Tracheal epithelial cell (primary cell): ENCODE measurements at places on chromosomes 1 and 21. TPM values are rescaled to one million over a fixed set of nuclear protein-coding genes. Genes with fewer than 3 reads are reported as not detected.

The GNAT2 gene
- 0.64 TPM in 1 of 2 replicates, not detected in the other for total RNA-seq

The RGSL1 gene
- not detected in 2 replicates for total RNA-seq

The NBPF6 gene
- total RNA-seq: not detected in 2 replicates

The ALDH4A1 gene
- 18.3 and 36.1 TPM in 2 replicates for total RNA-seq

The TIAM1 gene
- total RNA-seq: 10.2 and 13.7 TPM in 2 replicates

The INTS11 gene
- total RNA-seq: 53.9 and 67.0 TPM in 2 replicates

The AJAP1 gene
- total RNA-seq: 0.64 and 2.4 TPM in 2 replicates

The E2F2 gene
- under 0.01 and 0.24 TPM in 2 replicates for total RNA-seq

The LINGO4 gene
- total RNA-seq: not detected in 2 replicates

The SLC5A3 gene
- 25.5 and 53.1 TPM in 2 replicates for total RNA-seq

The RIPPLY3 gene
- 0.24 TPM in 1 of 2 replicates, not detected in the other for total RNA-seq

The C1orf226 gene
- under 0.01 and 0.24 TPM in 2 replicates for total RNA-seq

The SLFNL1 gene
- total RNA-seq: under 0.01 TPM in 1 of 2 replicates, not detected in the other

The EXO1 gene
- 0.64 and 1.9 TPM in 2 replicates for total RNA-seq

The EPHA2 gene
- total RNA-seq: 123 and 144 TPM in 2 replicates

The GPR37L1 gene
- total RNA-seq: under 0.01 TPM in 1 of 2 replicates, not detected in the other

The NGF gene
- total RNA-seq: 1.9 and 2.8 TPM in 2 replicates

The PKP1 gene
- total RNA-seq: 263 and 280 TPM in 2 replicates

The PIK3CD gene
- total RNA-seq: 7.9 and 17.1 TPM in 2 replicates

The MYBPHL gene
- total RNA-seq: 0.24 TPM in 1 of 2 replicates, not detected in the other

The DIO1 gene
- not detected in 2 replicates for total RNA-seq

The ESPN gene
- total RNA-seq: 14.5 and 17.3 TPM in 2 replicates

The OR14K1 gene
- total RNA-seq: not detected in 2 replicates

The KCNA2 gene
- not detected in 2 replicates for total RNA-seq

The SLAMF9 gene
- 5.5 and 12.1 TPM in 2 replicates for total RNA-seq

The PLA2G4A gene
- total RNA-seq: 7.5 and 9.2 TPM in 2 replicates

The HES3 gene
- not detected in 2 replicates for total RNA-seq

The CHODL gene
- 0.48 TPM in 1 of 2 replicates, not detected in the other for total RNA-seq

The ERICH3 gene
- total RNA-seq: under 0.01 TPM in 1 of 2 replicates, not detected in the other

The PRR9 gene
- not detected in 2 replicates for total RNA-seq

The OR2T12 gene
- not detected in 2 replicates for total RNA-seq

The FCGR1A gene
- total RNA-seq: not detected in 2 replicates

The SPRR3 gene
- total RNA-seq: 8.9 and 51.4 TPM in 2 replicates

The GPN2 gene
- 8.4 and 9.2 TPM in 2 replicates for total RNA-seq

The RGS13 gene
- not detected in 2 replicates for total RNA-seq

The PCP4 gene
- not detected in 2 replicates for total RNA-seq

The LCE2B gene
- not detected in 2 replicates for total RNA-seq

The ANGPTL1 gene
- total RNA-seq: not detected in 2 replicates

The FAM72B gene
- total RNA-seq: 0.24 TPM in 1 of 2 replicates, not detected in the other

The TEX38 gene
- total RNA-seq: not detected in 2 replicates

The SPATA21 gene
- total RNA-seq: not detected in 2 replicates

The NTMT2 gene
- total RNA-seq: not detected in 2 replicates

The RNF223 gene
- 3.8 and 5.1 TPM in 2 replicates for total RNA-seq

The MNDA gene
- total RNA-seq: not detected in 2 replicates

The SELL gene
- not detected in 2 replicates for total RNA-seq

The MYOG gene
- not detected in 2 replicates for total RNA-seq

The KRTAP11-1 gene
- not detected in 2 replicates for total RNA-seq

The HES4 gene
- 62.2 and 126 TPM in 2 replicates for total RNA-seq
